Fibroblast of lung (primary cell): ENCODE measurements at places on chromosomes 5 and 9. TPM values are rescaled to one million over a fixed set of nuclear protein-coding genes. Genes with fewer than 3 reads are reported as not detected.

Gene SIGMAR1
- polyA plus RNA-seq = 61.2 and 87.2 TPM in 2 replicates

Gene ORM1
- polyA plus RNA-seq = not detected in 2 replicates

Gene SPATA6L
- 0.45 and 0.54 TPM in 2 replicates for polyA plus RNA-seq

Gene SURF4
- 358 and 384 TPM in 2 replicates for polyA plus RNA-seq

Gene SPINK4
- polyA plus RNA-seq = not detected in 2 replicates

Gene PCDHGA7
- polyA plus RNA-seq = 2.7 and 3.0 TPM in 2 replicates

Gene PCDHB12
- polyA plus RNA-seq = 0.02 and 0.27 TPM in 2 replicates

Gene CDC25C
- polyA plus RNA-seq = 2.4 and 9.9 TPM in 2 replicates

Gene CD14
- 0.32 and 0.45 TPM in 2 replicates for polyA plus RNA-seq

Gene C9orf78
- polyA plus RNA-seq = 88.6 and 92.6 TPM in 2 replicates

Gene GNPDA1
- polyA plus RNA-seq = 30.0 and 40.6 TPM in 2 replicates

Gene SSNA1
- 37.7 and 51.2 TPM in 2 replicates for polyA plus RNA-seq

Gene AGXT2
- not detected in 2 replicates for polyA plus RNA-seq

Gene NRG2
- polyA plus RNA-seq = 0.28 and 0.36 TPM in 2 replicates

Gene BARHL1
- polyA plus RNA-seq = not detected in 2 replicates

Gene CCDC180
- 0.26 and 0.73 TPM in 2 replicates for polyA plus RNA-seq

Gene TMEM174
- polyA plus RNA-seq = not detected in 2 replicates

Gene MAMDC4
- polyA plus RNA-seq = 0.30 and 0.37 TPM in 2 replicates

Gene ZNF883
- polyA plus RNA-seq = 2.5 and 3.1 TPM in 2 replicates

Gene CHSY3
- polyA plus RNA-seq = 0.51 and 0.76 TPM in 2 replicates
